ENCODE measurements at places on chromosomes 6 and 20. TPM values are rescaled to one million over a fixed set of nuclear protein-coding genes. Genes with fewer than 3 reads are reported as not detected.

DNA sequence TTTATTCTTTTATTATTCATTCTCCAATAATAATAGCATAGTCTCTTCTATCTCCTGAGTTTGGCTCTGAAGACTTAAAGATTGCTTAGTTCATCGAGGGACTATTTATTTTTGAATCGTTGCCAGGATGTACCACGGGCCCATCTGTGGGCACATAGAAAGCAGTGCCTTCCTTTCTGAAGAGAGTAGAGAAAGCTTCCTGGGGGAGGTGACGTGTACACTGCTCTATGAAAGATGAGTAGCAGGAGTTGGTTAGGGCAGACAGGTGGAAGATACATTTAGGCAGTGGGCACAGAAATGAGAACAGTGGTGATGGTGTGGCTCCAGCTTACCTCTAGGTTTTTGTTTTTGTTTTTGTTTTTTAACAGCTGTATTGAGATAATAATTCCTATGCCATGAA, 98.4 kb downstream of the CDKAL1 start:
- no peak for DNase-seq

- DNase-seq, result no peak
These were observed 30.9 kb downstream of the PSMG4 start for GRCh38 chr6:3289664-3290055.

DNA sequence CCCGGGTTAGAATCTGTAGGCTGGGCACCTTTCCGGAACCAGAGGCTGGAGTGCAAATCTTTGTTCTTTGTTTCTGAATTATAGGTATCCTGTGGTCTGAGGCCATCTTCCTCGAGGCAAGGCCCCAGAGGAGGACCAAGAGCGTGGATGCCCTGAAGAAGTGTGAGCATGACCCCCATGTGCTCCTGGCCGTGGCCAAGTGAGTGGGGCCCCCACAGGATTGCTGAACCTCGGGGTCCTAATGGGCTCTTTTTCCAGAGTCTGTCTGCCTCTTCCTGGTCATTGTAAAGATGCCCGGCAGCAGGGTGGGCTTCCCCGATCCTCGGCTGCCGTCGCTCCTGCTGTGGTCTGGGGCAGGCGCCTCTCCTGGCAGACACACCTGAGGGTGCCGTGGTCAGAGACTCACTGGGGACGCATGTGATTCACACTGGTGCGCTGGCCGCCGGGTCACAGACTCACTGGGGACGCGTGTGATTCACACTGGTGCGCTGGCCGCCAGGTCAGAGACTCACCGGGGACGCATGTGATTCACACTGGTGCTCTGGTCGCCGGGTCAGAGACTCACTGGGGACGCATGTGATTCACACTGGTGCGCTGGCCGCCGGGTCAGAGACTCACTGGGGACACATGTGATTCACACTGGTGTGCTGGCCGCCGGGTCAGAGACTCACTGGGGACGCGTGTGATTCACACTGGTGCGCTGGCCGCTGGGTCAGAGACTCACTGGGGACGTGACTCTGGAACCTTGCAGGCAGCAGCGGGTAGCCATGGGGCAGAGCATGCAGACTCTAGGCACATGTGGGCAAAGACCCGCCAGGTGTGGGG, 6.5 kb upstream of the C20orf204 start:
- DNase-seq, result no peak

DNA sequence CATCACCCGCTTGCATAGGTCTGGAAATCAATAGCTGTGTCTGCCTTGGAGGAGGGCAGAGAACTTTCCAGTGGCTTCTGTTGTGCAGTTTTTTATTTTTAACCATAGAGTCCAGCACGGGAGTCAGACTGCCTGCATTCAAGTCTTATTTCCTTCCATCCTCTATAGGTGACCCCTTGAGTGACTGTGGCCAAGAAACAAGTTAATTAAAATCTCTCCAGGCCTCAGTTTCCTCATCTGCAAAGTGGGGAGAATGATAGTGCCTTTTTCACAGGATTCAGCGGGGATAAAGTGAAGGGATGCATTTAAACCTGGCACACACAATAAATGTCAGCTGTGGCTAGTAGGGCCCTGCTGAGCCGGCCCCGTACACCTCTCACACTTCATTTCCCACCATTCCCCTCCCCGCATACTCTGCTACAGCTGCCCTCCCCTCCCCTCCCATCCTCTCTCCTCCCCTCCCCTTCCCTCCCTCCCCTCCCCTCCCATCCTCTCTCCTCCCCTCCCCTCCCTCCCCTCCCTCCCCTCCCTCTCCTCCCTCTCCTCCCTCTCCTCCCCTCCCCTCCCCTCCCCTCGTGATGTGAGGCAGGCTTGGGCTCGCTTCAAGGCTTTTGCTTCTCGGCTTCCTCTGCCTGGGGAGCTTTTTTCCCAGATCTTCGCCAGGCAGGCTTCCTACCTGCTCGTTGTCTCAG, 150.5 kb downstream of the TFAP2C start:
- DNase-seq, result no peak

DNA sequence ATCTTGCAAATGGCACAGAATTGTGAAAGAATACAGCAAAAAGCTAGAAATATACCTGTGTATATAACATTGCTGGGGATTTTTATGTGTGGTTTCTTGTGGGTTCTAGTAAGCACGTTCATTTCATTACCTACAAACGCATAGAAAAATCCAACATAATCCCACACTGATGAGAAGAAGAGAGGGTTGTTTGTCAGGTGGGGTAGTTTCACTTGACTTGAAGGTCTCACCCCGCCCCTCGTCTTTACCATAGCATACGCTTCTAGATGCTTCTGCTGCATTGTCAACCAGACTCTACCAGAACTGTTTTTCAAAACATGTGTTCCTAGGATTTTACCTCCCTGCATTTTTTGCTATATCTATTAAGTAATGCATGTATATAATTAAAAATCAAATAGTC, 284.1 kb upstream of the TAB2 start:
- DNase-seq, result no peak

TRIM40 gene
- polyA plus RNA-seq, result not detected

DNA sequence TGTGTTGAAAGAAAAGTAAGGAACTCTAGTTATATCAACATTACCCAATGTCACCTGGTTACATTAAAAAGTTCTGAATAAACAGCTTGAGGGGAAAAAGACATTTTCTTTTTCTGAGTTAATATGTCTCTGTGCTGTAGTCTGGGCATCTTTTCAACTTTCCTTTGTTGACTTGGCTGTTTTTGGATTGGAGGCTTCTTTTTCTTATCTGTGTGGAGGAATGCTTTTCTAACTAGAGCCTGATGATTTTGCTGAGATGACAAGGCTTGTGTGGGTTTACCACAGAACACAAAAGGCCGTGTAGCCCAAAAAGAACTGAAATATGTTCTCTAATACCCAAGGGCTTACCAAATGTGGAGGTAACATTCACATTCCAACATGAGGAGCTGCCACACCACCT, 161.8 kb downstream of the KCNQ5 start:
- DNase-seq, result no peak

HLA-DMA gene
- polyA plus RNA-seq, result 1.7 TPM

DNMT3B gene
- 0.63 TPM for polyA plus RNA-seq

SLC26A8 gene
- 0.16 TPM for polyA plus RNA-seq

DNA sequence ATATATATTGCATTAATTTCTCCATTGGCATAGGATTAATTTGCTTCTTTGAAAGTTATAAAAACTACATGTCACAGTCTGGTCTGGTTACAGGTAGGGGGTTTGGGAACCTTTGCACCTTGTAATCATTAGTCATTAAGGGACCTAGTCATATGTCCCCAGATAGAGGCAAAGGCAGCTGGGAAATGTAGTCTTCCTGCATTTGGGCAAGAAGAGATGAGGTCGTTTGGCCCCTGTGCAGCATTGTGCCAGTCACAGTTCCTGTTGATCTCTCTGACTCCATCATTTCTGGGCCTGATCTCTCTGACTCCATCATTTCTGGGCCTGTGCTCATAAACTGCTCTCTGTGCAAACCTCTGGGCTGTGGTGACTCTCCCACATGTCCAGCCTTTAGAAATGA, 73.2 kb downstream of the BCKDHB start:
- no peak for DNase-seq

DNA sequence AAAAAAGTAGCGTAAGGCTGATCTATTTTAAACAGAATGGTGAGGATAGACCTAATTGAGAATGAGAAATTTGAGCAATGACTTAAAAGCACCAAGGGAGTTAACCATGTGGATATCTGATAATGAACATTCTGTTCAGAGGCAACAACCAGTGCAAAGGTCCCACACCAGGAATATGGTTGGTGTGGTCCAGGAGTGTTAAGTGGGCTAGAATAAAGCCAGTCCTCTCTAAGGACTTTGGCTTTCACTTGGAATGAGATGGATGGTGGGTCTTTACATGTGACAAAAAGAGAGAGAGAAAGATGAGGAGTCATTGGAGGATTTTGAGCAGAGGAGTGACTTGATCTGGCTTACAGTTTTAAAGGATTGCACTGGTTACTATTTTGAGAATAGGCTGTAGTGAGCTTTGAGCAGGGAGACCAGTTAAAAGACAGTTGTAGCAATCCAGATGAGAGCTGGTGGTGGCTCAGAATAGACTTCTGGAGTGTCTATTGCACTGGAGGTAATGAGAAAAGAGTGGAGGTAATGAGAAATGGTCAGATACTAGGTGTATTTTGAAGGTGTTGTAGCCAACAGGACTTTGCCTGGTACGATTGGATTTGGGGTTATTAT, 89.8 kb downstream of the SCAF8 start:
- no peak for DNase-seq

DNA sequence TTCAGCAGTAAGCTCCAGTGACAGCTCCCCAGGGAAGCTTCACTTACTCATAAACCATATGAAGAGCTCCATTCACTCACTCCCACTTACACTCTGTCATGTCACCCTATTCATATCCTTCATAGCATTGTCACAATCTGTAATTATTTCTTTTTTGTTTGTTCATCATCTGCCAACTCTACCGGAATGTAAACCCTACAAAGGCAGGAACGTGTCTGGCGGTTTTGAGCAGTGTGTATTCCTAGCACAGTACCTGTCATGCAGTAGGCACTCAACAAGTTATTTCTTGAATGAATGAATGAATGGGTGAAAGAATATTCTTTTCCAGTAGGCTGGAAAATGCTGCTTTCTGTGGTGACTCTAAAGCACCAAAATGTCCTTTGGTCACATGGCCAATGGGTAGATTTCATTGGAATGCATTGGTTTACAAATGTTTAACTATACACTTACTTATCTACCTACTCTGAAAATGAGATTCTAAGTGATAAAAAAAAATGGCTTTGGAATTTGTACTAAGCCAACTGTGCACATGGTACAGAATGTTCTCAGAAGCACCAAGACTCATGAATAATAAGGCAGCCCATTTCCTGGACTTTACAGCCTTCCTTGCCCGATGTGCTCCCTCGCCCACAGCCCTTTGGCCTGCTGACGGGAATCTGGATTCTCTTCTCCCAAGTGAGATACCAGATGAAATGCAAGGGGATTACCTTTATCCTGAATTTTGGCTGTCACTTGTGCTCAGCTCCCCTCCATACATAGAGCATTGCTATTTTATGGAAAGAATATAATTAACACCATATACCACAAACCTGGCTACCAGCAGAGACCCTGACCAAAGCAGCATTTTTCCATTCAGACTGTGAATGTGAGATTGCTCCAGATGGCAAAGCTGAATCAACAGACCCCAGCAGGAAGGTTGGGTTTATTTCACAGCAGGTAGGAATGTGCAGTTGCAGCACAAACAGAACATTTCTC, 273.3 kb downstream of the ALDH8A1 start:
- no peak for DNase-seq

- no peak for DNase-seq
These were observed 50.2 kb downstream of the TRAM2 start for GRCh38 chr6:52526634-52527033.

HSPA12B gene
- not detected for polyA plus RNA-seq

SIRPB1 gene
- 2.1 TPM for polyA plus RNA-seq

All from mammary epithelial cell (primary cell).